Left hindlimb (tissue), 1 donor: ENCODE measurements at places on chromosomes 11 and 22.

GRCh38 chr11:18479063-18479462 is 23.4 kb downstream of the LDHAL6A start:
- no peak for DNase-seq

DNA sequence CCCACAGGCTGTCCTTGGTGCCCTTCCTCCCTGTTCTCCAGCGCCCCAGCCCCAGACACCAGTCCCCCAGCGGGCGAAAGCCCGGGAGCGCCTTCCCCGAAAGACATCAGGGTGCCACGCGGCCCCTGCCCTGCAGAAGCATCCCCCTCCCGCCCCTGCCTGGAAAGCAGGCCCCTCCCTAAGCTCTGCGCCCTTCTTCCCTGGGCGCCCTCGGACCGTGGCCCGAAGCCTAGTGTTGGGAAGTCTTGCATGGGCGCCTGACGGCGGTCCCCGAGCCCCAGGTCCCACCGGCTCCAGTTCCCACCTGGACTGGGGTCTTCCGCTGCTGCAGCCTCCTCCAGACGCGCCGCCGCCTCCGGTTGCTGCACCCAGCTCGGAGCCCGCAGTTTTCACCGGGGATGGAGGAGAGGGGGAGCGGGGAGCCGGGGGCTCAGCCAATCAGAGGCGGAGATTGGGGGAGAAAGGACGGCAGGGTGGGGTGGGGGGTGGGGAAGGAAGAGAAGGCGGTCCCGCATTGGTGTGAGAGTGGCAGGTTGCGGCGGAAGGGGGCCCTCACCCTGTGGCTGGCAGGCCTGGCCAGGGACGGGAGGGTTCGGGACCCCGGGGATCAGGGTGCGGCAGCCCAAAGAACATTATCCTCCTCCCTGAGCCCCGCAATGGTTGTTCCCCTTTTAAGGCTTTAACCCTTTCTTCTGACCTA is at the start of gene THY1:
Gene THY1, minus strand, starts transcription at position 364 of the 700 bp plus-strand sequence. CDS start 2,267 bp downstream, outside the sequence.
- peak; percentile 84 for DNase-seq

DNA sequence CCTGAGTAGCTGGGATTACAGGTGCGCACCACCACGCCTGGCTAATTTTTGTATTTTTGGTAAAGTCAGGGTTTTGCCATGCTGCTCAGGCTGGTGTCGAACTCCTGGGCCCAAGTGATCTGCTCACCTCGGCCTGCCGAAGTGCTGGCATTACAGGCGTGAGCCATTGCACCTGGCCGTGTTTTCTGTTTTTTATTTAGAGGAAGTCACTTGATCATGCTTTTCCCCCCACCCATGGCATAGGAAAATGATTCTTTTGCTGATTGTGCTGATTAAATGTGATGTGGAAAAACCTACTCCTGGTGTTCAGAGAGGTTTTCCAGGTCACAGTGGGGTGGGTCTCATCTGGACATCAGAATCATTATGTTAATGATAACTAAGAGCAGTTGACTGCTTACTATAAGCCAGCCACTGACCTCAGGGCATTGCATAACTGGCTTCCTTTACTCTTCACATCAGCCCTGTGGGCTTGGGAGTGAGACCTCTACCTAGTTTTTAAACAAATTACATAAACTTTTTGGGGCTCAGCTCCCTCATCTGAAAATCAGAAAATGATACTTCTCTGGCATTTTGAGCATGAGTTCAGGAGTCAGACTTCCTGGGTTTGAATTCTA is 71.0 kb downstream of the PTPRJ start:
- DNase-seq: no peak

DNA sequence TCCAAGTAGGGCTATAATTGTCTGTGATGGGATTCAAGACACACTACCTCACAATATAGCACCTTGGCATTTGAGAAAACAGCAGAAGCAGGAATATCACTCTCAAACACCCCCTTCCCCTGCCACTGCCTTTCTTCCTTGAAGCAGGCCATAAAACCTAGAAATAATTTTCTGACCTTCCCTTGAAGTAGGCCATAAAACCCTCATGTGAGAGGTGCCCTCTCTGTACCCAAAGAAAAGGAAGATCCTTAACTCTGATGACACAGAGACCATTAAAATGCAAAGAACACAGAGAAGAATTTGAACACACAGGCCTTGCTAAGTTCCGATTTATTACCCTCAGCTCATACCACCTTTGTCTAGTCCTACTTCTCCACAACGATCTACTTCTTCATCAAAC is 631.7 kb upstream of the CADM1 start:
- DNase-seq: no peak

DNA sequence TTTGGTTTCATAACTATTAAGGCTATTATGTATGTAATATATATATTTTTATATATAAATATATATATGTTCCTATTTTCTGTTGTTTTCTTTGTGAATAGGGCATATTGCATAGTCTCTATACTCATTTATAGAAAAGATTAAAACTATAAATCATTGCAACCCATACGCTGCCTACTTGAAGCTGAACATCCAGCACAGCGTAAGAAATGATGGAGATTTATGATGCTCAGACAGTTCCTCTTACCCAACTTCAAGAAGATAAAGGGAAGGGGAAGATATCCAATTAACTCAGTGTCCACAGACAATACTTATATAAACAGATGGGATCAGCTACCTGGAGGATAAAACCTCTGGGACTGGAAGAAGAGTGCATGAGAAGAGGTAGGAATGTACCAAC is 791.7 kb downstream of the FAM181B start:
- DNase-seq: no peak

DNA sequence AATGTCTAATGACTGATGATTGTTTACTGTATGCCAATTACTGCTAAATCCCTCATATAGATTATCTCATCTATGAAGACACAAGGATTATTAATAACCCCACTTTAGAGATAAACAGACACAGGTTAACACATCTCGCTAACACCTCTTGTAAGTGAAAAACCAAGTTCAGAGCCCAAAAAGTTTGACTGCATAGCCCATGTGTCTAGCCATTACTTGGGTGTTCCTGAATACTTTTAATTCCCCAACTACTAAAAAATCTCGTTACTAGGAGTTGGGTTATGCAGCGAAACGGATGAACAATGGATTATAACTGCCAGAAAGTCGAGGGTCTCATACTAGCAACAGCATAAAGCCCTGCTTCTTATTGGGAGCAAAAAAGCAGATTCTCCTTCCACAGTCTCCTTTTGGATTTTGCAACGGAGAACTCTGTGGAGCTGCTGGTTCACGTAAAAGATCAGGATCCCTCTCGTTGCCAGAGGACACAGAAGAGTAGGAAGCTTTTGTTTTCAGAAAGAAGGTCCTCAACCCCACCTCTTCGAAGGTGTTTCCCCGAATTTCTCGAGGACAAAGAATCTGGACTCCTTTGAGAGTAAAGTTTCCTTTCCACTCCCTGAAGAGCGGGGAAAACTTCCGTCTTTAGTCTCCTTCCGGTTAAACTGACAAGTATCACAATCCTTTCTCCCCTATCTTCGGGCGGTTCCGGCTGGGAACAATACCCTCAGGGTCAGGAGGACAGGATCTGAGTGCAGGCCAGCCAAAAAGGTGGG is 979 bp downstream of the ZBED5 start:
- DNase-seq: peak; percentile 36

DNA sequence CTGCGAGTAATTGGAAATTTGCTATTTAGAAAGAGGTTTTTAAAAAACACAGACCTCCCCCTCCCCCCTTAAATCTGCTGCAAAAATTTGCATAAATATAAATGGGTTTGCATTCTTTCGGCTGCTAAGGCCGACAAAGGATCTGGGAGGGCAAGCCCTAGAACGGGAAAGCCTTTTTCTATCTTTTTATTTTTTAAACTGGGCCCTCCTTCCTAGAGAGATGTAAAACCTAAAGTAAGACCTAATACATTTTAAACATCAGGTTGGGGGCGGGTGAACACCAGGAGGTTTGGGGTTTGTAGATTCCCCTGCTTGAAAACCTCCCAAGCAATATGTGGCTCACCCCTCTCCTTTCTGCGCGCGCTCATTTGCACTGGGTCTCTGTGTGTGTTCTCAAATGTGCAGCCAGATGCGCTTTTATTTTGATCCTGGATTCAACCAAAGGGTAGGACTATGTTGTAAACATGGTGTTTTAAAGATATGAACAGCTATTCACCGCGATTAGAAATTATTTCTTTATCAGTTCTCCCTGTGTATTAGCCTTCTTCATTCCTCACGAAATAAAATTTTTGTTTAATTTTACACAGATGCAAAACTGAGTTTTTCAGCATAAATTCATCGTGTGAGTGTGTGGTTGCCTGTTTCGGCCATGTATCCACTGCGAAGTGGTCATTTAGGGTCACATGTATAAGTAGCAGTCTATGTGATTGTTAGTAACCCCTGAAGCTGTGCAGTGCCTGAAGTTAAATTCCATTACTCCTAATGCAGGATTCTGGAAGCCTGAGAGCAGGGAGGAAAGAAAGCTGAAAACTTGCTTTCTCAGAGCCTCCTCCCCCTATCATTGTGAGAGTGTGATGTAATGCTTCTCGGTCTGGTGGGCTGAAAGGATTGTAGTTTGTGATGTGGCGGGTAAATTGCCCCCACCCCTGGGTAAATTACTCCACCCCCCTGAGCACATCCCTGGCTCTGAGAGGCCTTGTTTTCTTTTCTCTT is 988 bp downstream of the TNRC6B start:
- peak; percentile 60 for DNase-seq

- peak; percentile 67 for DNase-seq
Observed at GRCh38 chr11:130070109-130070845, 583 bp downstream of the APLP2 start.

GRCh38 chr22:23403720-23404688 is 176.1 kb downstream of the IGLL1 start:
- no peak for DNase-seq

- DNase-seq: no peak
Observed at GRCh38 chr22:40028098-40028425, 33.3 kb downstream of the FAM83F start.

- DNase-seq: no peak
Observed at GRCh38 chr22:45254388-45254787, 13.7 kb upstream of the KIAA0930 start.

GRCh38 chr11:110044226-110044968 is 48.8 kb upstream of the ZC3H12C start:
- DNase-seq: no peak

GRCh38 chr11:116792869-116793771 is 1.4 kb upstream of the APOA5 start:
- no peak for DNase-seq

- DNase-seq: no peak
Observed at GRCh38 chr11:63508009-63508408, 2.1 kb downstream of the LGALS12 start.

DNA sequence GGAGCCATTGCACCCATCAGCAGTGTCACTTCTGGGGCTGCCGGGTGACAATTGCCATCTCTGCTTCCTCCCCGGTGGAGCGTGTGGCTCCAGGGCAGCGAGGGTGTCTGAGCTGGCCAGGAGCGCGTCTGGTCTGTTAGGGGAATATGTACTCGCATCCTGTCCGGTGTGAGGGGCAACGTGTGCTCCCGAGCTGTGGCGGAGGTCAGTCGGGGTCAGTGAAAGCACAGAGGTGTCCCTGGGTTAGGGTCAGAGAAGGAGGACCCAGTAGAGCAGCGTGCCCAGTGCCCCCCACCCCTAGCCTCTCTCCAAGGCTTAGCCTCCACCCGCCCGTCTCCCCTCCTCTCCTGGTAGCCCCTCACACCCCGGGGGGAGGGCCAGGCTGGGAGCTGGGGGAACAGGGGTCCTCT is 1.5 kb downstream of the CLCF1 start:
- DNase-seq: no peak

DNA sequence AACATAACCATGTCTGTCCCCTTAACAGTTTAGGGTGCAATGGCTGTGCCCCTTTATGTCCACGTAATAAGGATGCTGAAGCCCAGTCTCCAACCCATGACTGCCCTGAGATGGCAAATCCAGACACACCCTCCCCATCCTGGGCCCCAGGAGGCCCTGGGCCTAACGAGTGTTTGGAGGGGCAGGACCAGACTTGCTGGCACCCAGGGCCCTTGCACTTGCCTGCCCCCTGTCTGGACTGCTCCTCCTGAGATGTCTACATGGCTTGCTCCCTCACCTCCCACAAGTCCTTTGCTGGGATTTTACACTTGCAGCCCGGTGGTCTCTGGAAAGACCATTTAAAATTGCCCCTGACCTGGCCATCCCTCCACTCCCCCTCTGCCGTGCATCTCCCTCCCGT is 132.2 kb upstream of the NECTIN1 start:
- DNase-seq: no peak

DNA sequence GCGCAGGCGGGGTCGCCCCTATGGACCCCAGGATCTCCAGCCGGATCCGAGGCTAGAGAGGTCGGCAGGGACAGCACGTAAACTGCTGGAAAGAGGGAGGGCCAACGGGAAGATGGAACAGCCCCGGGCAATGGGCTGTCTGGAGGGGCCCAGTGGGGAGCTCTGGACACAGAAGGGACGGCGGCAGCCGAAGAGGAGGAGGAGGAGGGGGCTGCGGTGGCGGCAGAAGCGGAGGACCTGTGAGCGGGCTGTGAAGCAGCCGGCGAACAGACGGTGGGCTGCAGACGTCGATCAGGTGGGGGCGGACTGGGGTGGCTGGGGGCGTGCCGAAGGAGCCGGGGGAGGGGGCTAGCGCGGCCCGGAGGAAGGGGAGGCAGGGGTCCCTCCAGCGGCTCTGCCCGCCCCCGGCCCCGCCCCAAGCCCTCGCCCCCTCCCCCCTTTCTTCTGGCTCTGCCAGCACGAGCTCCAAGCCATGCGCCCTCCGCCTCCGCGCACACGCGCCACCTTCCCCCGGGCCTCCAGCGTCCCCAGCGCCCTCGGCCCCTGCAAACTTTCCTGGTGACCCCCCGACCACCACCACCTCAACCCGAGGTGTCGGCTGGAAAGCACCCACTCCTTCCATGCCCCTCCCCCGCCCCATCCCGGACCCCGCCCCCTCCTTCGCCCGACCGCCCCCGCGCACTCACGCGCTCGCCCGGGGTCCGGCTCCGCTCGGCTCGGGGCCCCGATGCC is 432 bp downstream of the TNKS1BP1 start:
- peak; percentile 88 for DNase-seq

- no peak for DNase-seq
Observed at GRCh38 chr11:8223513-8223900, 40.2 kb downstream of the LMO1 start.

GRCh38 chr11:123000721-123001120 is 19.1 kb upstream of the BSX start:
- no peak for DNase-seq

GRCh38 chr11:126366064-126366822 is 10.8 kb downstream of the ST3GAL4 start:
- DNase-seq: peak; percentile 59
